ENCODE measurements at places on chromosomes 2 and 18.
A peak's percentile ranks its signal among the peaks of the same experiment; 100 is the strongest.

GRCh38 chr2:4499316-4500030 lies 796.1 kb downstream of the DCDC2C start:
- no peak for DNase-seq

DNA sequence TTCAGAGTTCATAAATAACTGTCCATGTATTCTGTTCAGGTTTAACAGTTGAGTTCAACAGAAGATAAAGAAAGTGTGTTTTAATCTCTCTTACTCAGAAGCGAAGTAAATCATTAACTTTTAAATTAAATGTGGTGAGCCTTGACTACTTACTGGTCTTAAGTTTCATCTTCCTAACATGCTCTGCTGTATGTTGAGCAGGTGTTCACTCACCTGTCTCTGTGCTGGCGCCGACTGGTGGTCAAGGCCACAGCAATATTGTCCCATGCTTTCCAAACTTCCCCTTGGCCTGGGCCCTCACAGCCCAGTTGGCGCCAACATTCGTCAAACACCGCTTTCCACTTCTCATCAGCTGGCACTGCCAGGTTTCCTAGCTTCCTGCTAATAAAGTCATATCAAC lies 17.0 kb upstream of the MPP4 start:
- DNase-seq: no peak

- peak; percentile 53 for DNase-seq
Measured at GRCh38 chr2:135985826-135986393, 484 bp upstream of the DARS1 start.

- DNase-seq: no peak
Measured at GRCh38 chr2:156447761-156448160, 11.6 kb downstream of the GPD2 start.

DNA sequence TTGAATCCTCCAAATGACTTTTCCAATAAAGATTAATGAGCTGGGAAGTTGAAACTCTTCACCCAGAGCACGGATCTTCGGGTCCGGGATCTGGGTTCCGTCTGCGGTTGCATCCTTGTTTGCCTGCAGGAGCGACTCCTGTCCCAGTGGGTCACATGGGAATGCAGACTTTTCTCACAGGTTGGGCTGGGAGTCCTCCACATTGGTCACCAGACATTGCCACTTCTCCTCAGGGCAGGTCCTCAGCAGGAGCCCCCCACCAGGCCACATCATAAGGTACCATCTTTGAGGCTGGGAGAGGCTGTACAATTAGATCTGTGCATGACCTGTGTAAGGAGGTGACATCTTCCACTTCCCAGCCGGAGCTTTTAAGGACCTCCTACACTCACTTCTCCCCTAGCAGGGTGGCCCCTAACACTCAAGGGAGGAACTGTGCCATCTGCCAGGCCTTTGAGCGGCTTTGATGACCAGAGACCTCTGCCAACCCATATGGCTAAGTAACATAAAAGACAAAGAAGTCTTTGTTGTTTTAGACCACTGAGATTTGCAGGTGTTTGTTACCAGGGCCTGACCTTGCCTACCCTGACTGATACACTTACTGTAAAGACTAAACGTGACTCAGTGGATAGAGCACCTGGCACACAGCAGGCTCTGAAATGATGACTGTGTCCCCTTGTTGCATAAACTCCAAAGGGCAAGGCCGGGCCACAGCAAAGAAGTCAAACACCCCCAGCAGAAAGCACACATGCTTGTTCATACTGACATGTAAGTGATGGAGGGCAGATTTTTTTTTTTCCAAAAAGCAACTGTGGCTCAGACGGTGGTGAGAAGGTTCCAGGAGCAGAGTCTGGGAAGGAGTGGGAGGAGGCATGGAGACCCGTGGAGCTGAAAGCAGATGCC lies 7.9 kb upstream of the TEX51 start:
- no peak for DNase-seq
